ENCODE measurements at places on chromosomes 2 and 18.
A peak's percentile ranks its signal among the peaks of the same experiment; 100 is the strongest.

GRCh38 chr2:160353166-160353565, 140.4 kb downstream of the RBMS1 start:
- no peak for DNase-seq

- no peak for DNase-seq
These were observed 2.6 kb downstream of the CLIP4 start for GRCh38 chr2:29117636-29118303.

DNA sequence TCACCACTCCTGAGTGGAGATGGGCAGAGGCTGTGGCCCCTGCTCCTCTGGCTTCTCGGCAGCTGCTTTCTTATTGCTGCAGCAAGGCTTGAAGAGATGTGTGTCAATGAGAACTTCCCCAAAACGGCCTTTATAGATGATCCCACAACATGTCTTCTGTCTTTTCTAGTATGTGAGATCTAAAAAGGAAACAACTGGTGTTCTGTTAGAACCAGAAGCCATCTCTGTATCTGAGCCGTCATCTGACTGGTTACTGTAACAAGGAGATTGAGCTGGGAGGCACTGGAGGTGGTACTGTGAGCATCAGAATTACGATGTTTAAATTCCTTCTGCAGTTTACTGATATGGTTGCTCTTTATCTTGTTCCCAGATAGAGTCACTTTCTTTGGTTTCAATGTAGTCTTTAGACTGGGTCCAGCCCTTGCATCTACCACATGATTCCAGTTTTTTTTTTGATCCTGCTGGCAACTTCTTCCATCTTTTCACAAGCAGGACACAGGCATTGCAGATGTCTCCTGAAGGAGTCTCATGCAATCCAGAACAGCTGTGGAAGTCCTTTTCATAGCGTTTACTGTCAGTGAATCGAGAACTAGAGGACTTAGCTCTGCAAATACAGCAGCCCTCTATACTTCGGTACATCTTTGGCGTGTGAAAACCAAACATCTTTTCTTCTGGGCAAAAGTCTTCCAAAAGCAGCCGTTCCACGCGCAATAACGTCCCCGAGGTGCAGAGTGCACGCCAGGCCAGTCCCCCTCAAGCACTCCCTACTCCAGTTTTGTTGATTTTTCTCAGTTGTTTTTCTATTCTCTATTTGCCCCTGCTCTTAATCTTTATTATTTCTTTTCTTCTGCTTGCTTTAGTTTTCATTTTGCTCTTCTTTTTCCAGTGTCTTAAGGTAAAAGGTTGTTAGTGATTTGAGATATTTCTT, 29.7 kb downstream of the TAF4B start:
- no peak for DNase-seq

- DNase-seq, result no peak
These were observed 92.0 kb downstream of the WDR7 start for GRCh38 chr18:56743115-56743514.

GRCh38 chr2:239256350-239256743, 144.5 kb downstream of the HDAC4 start:
- DNase-seq, result no peak

GRCh38 chr18:9683418-9684396, 24.4 kb upstream of the RAB31 start:
- no peak for DNase-seq

GRCh38 chr2:127090281-127091120, 16.5 kb downstream of the BIN1 start:
- DNase-seq, result no peak

DNA sequence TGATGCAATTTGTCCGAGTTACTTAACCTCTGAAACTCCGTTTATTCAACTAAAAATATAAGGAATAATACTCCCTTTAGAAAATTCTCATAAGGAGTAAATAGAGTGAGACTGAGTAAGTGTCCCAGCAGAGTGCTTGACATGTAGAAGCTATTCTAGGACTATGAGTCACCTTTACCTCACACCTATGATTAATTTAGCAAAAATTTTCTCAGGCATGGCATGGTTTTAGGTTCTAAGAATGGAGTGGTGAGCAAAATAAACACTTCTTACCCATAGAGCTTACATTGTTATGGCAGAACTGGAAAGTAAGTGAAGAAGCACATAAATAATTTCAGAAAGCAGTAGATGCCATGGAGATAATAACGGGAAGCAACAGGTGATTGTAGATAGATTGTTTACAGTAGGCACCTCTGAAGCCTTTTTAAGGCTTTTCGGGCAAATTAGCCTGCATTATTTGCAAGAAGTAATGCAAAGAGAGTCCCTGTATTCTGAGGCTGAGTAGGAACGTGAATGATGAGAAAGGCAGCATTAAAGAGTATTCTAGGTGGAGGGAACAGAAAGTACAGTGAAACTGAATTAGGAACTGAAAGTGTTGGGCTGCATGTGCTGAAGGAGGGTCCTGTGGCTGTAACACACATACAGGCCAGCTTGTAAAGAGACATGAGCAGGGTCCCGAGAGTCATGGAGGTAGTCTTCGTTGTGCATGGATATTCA, 209.2 kb downstream of the ZNF407 start:
- peak; percentile 64 for DNase-seq

DNA sequence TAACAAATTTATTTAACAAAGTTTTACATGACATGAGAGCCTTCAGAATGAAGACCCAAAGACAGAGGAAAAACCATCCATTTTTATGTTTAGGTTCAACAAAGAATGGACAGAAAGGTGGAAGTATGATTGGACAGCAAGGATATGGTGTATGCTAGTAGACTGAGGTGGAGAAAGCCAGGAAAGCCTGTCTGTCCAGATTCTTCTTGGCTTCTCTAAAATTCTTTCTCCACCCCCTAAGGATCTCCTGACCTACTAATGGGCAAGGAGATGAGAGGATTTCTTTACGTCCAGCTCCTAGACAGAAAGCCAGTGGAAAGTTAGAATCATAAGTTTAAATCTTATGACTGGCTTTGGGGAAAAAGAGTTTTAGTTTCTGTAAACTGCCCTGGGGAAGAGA, 3.0 kb downstream of the ATIC start:
- no peak for DNase-seq

DNA sequence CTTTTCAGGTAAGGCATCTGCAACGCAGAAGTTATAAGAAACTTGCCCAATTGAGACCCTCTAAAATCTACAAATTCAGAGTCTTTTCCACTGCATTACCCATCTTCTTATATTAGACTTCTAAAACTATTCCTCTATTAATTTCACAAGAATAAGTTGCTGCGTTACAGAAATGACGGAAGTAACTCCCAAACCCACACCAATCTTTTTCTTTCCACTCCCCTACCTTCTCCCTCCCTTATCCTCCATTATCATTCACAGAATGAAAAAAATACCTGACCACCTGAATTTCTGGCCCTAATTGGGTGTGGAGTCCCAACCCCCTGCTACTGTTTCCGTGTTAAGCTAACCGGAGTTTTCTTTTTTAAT, 689 bp downstream of the RPRD1A start:
- peak; percentile 22 for DNase-seq

GRCh38 chr2:25988134-25988533, 5.8 kb upstream of the KIF3C start:
- DNase-seq, result no peak

DNA sequence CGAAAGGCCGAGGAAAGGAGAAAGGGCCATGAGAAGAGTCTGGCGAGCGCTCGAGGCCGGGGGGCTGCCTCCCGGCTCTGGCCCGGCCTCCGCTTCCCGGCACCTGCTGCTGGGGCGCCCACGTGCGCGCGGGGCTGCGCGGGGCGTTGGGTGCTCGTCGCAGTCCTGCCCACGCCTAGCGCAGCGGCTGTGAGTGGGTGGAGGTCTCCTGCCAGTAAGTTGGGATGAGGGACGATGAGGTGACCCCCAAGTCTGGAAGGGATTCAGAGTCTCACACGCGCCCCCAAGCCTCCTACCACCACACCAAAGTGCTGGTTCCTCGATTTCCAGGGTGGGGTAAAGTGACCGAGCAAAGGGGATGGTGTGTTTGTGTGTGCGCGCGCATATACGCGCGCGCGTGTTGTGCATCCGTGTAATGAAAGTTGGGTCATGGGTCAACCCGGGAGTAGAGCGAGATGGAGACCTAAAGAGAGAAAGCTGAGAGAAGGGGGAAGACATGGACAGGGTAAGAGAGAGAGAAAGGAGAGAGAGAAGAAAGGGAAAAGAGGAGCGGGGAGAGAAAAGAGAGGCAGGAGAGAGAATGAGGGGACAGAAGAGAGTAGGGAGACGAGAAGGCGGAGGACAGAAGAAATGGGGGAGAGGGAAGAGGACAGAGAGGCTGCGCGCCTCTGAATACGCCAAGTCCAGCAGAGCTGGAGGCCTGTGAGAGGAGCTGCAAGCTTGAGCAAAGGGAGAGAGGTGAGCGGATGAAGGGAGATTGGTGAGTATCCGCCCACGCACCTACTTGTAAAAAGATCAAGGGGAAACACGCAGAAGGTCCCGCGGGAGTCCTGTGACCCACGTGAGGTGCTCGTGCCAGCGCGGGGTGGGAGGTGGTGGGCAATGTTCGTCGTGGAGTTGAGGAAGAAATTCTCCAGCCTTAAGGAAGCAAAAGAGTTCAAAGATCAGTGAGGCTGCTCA, 1.7 kb upstream of the NETO1 start:
- DNase-seq, result peak; percentile 40

GRCh38 chr2:230473378-230473777, 57.4 kb downstream of the SP100 start:
- DNase-seq, result no peak

GRCh38 chr2:106158871-106159270, 35.2 kb downstream of the UXS1 start:
- no peak for DNase-seq

GRCh38 chr2:53209679-53210458, 557.7 kb upstream of the CHAC2 start:
- no peak for DNase-seq

DNA sequence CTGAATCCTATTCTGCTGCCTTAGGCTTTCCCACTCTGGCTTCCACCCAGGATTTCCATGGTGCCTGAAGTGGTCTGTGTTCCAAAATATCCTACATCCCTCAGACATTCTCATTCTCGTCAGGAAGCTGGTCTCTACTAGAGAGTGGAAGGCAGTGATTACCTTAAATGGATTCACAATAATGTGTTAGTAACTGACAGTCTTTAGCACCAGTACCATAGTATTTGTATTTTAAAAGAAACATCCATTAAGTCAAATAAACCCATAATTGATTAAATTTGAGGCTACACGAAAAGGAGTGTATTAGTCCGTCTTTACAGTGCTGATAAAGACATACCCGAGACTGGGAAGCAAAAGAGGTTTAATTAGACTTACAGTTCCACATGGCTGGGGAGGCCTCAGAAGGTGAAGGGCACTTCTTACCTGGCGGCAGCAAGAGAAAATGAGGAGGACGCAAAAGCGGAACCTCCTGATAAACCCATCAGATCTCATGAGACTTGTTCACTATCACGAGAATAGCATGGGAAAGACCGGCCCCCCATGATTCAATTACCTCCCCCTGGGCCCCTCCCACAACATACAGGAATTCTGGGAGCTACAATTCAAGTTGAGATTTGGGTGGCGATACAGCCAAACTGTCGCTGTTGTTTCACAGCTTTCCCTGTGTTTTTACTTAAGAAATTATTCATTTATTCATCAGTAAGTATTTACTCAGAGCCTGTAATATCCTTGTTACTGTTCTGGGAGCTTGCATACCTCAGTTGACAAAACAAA, 306.5 kb downstream of the STK39 start:
- no peak for DNase-seq

GRCh38 chr18:54712758-54713157, 115.5 kb upstream of the RAB27B start:
- DNase-seq, result no peak

DNA sequence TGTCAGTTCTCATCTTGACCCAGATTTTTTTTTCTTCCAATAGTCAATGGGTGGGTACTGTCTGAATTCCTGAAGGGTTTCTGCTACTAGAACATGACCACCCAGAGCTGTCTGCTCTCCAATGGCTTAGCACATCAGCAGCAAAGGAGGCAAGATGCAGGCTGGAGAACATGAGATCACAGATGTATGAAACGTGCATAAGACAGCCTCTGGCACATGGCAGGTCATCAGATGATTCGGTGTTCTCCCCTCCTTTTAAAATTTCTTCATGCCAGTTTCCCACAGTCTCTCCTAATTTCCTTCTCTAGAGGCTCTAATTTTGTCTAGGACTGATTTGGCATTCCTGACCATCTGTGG, 359.3 kb upstream of the TNP1 start:
- DNase-seq, result no peak

DNA sequence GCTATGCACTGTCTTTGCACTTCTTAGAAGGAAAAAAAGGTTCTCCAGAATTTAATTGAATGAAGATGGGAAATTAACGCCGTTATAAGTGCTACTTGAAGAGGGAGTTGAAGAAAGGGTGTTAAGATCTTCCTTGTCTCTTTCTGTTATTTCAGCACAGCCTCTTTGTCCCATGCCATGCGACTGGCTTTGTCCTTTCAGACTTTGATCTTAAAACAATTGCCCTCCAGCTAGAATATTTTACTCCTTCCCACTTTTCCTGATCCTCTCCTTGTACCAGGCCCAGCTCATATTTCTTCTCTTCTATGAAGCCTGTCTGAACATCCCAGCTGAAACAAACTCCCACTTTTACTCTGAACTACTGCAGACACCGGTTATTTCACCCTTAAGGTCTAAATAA, 51.4 kb downstream of the RAB27B start:
- no peak for DNase-seq

DNA sequence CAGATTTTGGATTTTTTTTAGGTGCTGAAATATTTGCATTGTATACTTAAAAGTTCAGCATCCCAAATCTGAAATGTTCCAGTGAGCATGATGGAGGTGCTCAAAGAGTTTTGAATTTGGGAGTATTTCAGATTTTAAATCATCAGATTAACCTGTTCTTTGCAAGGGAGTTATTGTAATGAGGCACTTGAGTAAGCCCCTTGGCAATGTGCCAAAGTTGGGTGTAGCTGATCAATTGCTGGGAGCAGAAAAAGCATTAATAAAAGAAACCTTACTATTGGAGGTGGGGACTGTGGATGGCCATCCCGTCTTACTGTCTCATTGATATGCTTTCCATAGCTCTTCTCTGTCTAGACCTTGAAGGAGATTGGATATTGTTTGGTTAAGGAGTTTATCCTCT, 28.3 kb downstream of the MALT1 start:
- DNase-seq, result no peak

GRCh38 chr2:133485868-133486267, 82.4 kb downstream of the NCKAP5 start:
- no peak for DNase-seq

DNA sequence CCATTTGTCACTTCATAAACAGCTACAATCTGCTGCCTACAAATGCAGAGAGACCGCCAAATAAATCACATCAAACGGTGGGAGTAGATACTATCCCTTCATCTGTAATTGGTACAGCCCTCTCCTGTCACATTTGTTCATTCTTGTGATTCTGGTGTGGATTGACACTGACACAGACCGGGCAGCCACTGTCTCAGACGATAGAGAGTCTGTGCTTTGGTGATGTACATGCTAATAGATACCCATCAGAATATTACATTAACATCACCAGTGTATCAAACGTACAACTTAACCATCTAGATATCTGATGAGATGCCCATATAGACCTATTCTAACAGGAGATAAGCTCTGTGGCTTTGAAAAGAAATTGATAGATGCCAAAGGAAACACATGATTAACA, 419.7 kb upstream of the ZEB2 start:
- no peak for DNase-seq

- no peak for DNase-seq
These were observed 21.8 kb upstream of the CD226 start for GRCh38 chr18:69969491-69969890.

GRCh38 chr2:150168595-150169236, 318.8 kb downstream of the RND3 start:
- no peak for DNase-seq

All from GM10248 (cell line).